ENCODE measurements at places on chromosomes 13 and 19.

GRCh38 chr13:99119656-99120055 is 81.0 kb upstream of the UBAC2 start:
- H3K4me1 ChIP-seq, result no peaks in the 10 kb centered on the region
- no peaks in the 10 kb centered on the region for H3K27me3 ChIP-seq
- H3K27ac ChIP-seq, result no peak overlapping the region
- H3K4me3 ChIP-seq, result no peak overlapping the region
- no peaks in the 10 kb centered on the region for H3K36me3 ChIP-seq

DNA sequence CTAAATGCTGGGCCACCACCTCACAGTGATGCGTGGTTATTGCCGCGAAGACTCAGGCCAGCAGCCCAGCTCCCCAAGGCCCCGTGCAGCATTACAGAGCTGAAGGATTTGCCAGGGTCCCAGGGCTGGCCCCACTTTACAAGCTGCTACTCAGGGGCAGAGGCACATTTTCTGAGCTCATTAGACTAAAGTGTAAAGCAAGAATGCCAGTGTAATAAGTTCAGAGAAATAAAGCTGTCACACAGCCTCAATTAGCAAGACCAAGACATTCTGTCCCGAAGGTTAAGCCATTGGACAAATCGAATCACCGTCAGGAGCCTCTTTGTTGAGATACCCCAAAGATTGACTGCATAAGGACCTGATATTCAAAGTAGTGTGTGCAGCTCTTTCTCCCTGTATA is 428.4 kb downstream of the EFNB2 start:
- no peak for DNase-seq
- H3K4me1 ChIP-seq, result no peaks in the 10 kb centered on the region
- no peaks in the 10 kb centered on the region for H3K27me3 ChIP-seq
- no peak overlapping the region for H3K4me3 ChIP-seq
- no peak overlapping the region for H3K27ac ChIP-seq

GRCh38 chr19:13599681-13600080 is 93.4 kb upstream of the CACNA1A start:
- no peaks in the 10 kb centered on the region for H3K4me1 ChIP-seq
- H3K36me3 ChIP-seq, result no peaks in the 10 kb centered on the region
- no peak overlapping the region for H3K4me3 ChIP-seq
- H3K27me3 ChIP-seq, result peaks cover 24% of the 10 kb centered on the region
- DNase-seq, result no peak

GRCh38 chr13:85737952-85738351 is 61.3 kb downstream of the SLITRK6 start:
- no peak overlapping the region for H3K27ac ChIP-seq
- H3K27me3 ChIP-seq, result no peaks in the 10 kb centered on the region
- no peaks in the 10 kb centered on the region for H3K4me1 ChIP-seq
- no peak for DNase-seq

DNA sequence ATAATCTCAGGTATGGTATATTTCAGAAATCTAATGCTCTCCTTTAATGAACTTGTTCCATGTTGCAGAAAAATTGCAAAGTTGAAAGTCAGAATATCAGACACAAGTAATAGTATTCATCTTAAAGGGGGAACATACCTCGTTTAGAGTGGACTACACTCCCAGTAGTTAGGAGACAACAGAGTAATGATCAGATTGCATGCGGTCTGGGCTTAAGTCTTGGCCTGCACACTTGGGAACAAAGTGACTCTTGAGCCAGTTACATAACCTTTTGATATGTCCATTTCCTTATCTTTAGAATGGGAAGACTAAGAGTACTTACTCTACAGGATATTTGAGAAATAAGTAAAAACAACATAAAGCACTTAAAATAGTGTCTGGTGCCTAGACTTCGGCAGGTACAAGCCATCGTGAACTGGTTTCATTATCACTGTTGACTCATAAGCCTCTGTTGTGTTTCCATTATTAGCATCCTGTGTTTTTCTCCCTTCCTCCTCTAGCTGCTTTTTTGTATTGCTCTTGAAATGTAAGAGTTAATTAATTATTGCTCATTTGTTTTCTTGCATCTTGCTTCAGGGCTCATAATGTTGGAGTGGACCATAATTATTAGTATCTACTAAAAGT is 53.0 kb downstream of the DPY19L3 start:
- no peak overlapping the region for H3K27ac ChIP-seq
- H3K4me3 ChIP-seq, result no peak overlapping the region
- H3K4me1 ChIP-seq, result no peaks in the 10 kb centered on the region
- H3K36me3 ChIP-seq, result no peaks in the 10 kb centered on the region

DNA sequence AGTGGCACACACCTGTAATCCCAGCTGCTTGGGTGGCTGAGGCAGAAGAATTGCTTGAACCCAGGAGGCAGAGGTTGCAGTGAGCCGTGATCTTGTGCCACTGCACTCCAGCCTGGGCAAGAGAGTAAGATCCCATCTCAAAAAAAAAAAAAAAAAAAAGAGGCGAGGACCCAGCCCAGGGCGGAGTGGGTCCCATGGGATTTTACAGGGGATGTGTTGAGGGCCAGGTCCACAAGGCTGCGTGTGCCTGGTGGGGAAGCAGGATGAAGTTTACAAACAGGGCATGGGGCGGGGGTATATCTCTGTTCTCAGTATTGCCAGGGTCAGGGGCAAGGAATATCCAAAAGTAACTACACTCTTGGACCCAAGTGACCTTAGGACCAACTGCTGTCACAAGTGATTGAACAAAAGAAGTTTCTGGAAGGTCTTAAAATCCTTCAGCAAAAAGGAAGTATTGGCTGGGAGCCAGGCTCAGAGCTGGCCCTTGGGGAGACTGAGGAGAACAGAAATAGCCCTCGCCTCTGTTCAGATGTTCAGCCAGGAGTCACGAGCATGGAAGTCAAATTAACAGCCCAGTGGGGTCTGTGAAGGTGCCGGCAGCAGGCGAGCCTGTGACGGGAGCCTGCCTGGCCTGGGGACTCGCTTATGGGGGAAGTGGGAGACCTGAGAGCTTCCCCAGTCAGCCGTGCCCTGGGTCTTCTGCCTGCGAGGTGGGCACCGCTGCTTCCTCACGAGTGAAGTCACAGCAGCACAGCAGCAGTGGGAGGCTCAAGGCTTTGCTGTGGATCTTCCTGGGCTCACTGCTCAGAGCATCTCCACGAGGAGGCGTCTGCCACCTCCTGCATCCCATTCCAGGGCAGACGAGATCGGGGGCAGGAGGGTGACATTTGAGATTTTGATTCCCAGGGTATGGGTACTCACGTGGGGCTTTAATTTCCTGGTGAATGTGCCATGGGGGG is 6.4 kb downstream of the MYO9B start:
- no peak for DNase-seq
- H3K4me1 ChIP-seq, result peaks cover 11% of the 10 kb centered on the region
- H3K36me3 ChIP-seq, result peaks cover 19% of the 10 kb centered on the region
- no peak overlapping the region for H3K4me3 ChIP-seq

- no peaks in the 10 kb centered on the region for H3K36me3 ChIP-seq
- no peaks in the 10 kb centered on the region for H3K27me3 ChIP-seq
- DNase-seq, result no peak
- no peak overlapping the region for H3K27ac ChIP-seq
- no peak overlapping the region for H3K4me3 ChIP-seq
Observed at GRCh38 chr13:33932769-33933406, 114.9 kb downstream of the RFC3 start.

- no peak overlapping the region for H3K27ac ChIP-seq
- no peak overlapping the region for H3K4me3 ChIP-seq
- no peaks in the 10 kb centered on the region for H3K4me1 ChIP-seq
Observed at GRCh38 chr19:51173681-51174080, 31.6 kb downstream of the SIGLEC7 start.

- H3K36me3 ChIP-seq, result no peaks in the 10 kb centered on the region
- H3K27ac ChIP-seq, result no peak overlapping the region
- no peak for DNase-seq
Observed at GRCh38 chr13:66612983-66613382, 617.2 kb downstream of the PCDH9 start.

DNA sequence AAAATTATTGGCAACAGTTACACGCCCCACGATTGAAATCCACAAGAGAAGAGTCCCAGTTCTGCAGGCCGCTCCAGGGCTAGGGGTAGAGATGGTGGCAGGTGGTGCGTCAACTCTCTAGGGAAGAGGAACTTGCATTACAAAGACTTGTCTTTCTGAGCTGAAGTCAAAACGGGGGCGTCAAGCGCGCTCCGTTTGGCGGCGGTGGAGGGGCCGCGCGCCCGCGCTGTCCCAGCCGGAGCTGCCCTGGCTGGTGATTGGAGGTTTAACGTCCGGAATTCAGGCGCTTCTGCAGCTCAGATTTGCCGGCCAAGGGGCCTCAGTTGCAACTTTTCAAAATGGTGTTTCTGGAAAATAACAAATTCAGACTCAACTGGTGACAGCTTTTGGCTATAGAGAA is 38.9 kb downstream of the SOX1 start:
- no peaks in the 10 kb centered on the region for H3K36me3 ChIP-seq
- H3K27me3 ChIP-seq, result peaks cover 59% of the 10 kb centered on the region
- H3K27ac ChIP-seq, result no peak overlapping the region
- no peak overlapping the region for H3K4me3 ChIP-seq

GRCh38 chr13:59750860-59751259 is 412.9 kb downstream of the DIAPH3 start:
- DNase-seq, result no peak
- H3K27ac ChIP-seq, result no peak overlapping the region
- no peaks in the 10 kb centered on the region for H3K36me3 ChIP-seq
- no peak overlapping the region for H3K4me3 ChIP-seq
- no peaks in the 10 kb centered on the region for H3K4me1 ChIP-seq
- no peaks in the 10 kb centered on the region for H3K27me3 ChIP-seq

GRCh38 chr13:20779405-20779804 is 5.6 kb upstream of the EEF1AKMT1 start:
- no peaks in the 10 kb centered on the region for H3K4me1 ChIP-seq
- DNase-seq, result no peak
- H3K4me3 ChIP-seq, result no peak overlapping the region
- peaks cover 18% of the 10 kb centered on the region for H3K36me3 ChIP-seq

GRCh38 chr13:40060296-40061007 is 405.0 kb downstream of the COG6 start:
- H3K4me3 ChIP-seq, result no peak overlapping the region
- H3K27ac ChIP-seq, result no peak overlapping the region
- H3K4me1 ChIP-seq, result peaks cover 2% of the 10 kb centered on the region
- DNase-seq, result no peak

DNA sequence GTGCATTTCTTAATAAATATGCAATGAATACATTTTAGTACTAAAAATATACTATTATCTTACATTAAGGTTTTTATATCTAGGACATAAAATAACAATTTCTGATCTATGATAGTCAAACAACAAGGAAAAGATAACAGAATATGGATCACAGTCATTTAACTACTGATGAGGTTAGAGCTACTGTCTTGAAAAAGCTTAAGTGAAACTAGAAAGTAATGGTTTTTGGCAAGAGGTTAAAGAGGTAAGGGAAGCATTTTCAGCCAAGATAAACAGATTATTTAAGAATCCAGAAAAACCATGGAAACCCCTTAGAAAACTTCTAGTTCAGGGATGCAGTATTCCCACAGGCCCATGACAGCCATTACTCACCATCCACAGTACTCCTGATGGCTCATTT is 787.4 kb downstream of the DACH1 start:
- H3K27ac ChIP-seq, result no peak overlapping the region
- DNase-seq, result no peak
- no peaks in the 10 kb centered on the region for H3K4me1 ChIP-seq
- no peaks in the 10 kb centered on the region for H3K27me3 ChIP-seq
- H3K36me3 ChIP-seq, result no peaks in the 10 kb centered on the region
- H3K4me3 ChIP-seq, result no peak overlapping the region

DNA sequence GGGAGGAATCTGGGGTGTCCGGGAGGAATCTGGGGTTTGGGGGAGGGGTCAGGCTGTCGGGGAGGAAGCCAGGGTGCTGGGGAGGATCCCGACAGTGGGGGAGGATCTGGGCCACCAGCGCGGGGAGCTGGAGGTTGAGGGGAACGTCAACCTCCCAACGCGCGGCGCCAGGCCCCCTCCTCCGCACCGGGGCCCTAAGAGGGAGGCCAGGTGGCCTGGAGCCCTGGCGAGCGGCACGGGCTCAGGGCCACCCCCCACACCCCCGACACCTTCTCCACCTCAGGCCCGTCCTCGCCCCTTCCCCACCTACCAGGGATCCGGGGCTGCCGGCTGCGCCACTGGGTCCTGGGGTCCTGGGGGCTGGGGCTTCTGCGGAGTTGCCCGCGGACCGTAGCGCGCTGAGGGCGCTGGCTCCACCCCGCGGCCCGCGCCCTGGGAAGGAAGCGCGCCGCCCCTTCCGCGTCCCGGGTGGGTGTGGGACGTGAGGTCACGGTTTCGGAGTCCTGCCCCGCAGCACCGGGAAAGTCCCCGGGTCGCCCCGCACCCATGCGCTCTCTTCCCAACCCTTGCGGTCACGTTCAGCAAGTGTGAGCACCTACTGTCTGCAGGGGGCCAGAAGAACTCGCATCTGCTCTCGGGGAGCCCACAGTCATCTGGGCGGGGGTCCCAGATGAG is at the start of gene TICAM1:
TSS of gene TICAM1 (minus strand) at position 409 of the 675 bp plus-strand sequence. CDS start 13,335 bp downstream, outside the sequence.
- H3K27ac ChIP-seq, result peak within 1 kb of the TSS; percentile 86
- no peaks in the 10 kb centered on the region for H3K36me3 ChIP-seq
- DNase-seq, result peak; percentile 82

DNA sequence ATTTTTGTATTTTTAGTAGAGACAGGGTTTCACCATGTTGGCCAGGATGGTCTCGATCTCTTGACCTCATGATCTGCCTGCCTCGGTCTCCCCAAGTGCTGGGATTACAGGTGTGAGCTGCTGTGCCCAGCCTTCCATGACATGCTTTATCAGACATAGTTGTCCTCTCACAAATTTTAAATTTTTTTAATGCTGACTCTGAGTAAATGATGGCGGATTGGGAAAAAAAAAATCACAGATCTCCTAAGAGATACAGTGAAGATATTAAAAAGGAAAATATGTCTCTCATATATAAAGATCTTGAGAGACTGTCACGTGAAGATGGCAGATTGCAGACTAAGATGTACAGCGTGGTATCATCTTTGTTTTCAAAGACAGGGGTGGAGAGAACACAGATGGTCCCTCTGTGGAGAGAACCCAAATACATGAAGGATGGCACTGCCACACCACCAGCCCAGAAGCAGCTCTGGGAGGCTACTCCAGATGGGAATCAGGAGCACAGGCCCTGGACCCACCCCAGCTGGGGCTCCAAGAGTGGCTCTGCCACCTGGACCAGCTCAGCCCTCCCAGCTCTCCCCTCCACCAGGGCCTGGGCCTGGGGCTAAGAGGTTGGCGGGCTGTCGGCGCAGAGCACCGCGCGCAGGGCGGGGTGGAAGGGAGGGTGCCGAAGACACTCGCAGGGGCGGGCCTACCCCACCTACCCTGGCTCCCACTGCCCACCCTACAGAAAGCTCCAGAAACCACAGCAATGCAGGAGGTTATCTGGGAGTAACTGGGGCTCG is 20.0 kb upstream of the CCNP start:
- no peak for DNase-seq
- no peaks in the 10 kb centered on the region for H3K27me3 ChIP-seq
- peaks cover 38% of the 10 kb centered on the region for H3K36me3 ChIP-seq
- no peaks in the 10 kb centered on the region for H3K4me1 ChIP-seq
- no peak overlapping the region for H3K27ac ChIP-seq

DNA sequence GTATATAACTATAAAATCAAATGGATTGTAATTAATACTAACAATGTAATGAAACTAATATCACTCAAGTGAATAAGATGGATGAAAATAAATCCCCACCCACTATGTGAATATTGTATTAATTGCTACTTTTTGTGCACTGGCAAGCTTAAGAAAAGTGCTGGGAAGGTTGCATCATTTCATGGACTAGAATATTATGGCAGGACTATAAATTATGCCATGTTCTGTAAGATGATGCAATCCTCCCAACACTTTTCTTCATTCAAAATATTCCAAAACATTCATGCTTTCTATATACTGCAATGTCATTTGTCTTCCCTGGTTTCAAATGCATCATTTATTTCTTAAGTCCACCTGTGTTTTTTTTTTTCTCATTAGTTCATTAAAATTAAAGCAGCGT is 457.6 kb upstream of the GPC6 start:
- H3K27me3 ChIP-seq, result no peaks in the 10 kb centered on the region
- DNase-seq, result no peak
- no peaks in the 10 kb centered on the region for H3K36me3 ChIP-seq
- no peak overlapping the region for H3K4me3 ChIP-seq
- H3K27ac ChIP-seq, result no peak overlapping the region
- no peaks in the 10 kb centered on the region for H3K4me1 ChIP-seq

Data from T-cell (primary cell).